Stimulated activated CD4-positive, alpha-beta T cell treated with anti-CD3 and anti-CD28 coated beads, Interleukin-1b, Interleukin-23, amount 100 ng/mL, for 1 hour (primary cell): ENCODE measurements at places on chromosomes 6 and 20.

DNA sequence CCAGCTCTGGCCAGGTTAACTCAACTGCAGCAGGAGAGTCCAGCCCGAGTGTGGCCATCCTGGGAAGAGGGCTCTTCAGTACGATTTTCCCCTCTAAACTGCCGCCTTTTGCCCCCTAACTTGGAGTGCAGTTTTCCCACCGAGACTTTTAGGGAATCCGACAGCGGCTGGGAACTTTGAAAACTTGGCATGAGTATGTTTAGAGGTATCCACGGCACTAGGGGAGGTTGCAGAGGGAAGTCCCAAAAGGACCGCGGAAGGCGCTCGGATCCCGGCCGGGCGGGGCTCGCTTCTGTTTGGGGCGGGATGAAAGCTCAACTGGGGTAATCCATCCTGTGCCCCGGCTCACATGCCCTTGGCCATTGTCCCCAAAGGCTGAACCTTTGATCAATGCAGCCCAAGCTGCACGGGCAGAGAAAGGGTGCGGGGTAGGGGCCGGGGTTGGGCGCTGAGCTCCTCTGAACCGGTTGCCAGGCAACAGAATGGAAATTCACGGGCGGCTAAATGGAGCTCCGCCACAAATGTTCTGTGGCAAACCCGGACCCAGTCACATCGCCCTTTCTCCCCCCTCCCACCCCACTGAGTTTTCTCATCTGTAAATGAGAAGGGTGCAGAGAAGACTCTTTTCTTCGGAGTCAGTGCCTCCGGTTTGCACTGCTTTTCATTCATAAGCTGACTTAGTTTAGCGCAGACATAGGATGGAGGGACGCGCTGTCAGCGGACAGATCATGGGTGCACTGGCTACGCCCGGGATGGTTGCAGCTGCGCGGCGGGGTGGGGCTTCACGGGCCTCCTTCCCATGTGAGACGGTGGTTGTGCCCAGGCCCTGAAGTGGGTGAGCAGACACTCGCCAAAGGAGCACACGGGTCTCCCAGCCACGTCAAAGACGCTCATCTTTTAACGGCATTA, 2.3 kb downstream of the BMP6 start:
- no peak for DNase-seq

- DNase-seq, result no peak
These were observed 65.7 kb downstream of the PSMG4 start for GRCh38 chr6:3324262-3324942.

- DNase-seq, result no peak
These were observed 14.3 kb downstream of the ZBP1 start for GRCh38 chr20:57605878-57606277.

DNA sequence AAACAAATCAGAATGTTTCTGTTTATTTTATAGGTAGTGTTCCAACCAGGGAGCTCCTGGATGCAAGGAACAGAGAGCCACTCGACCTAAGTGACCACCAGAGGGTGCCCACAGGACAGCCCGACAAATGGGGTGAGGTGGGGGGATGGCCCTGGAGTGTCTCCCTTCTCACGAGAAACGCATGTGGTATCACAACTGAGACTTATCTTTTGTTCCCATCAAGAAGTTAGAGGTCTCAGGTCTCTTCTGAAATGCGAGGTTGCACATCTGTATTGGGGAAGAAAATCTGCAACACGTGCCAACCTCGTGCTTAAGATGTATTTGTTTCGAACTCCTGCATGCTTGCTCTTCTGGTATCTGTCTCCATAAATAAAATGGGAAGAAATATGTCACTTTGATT, 104.0 kb downstream of the ISM1 start:
- no peak for DNase-seq

- no peak for DNase-seq
These were observed 27.1 kb upstream of the SYNCRIP start for GRCh38 chr6:85669735-85670194.

GRCh38 chr6:74256781-74257180, 560.8 kb downstream of the CD109 start:
- DNase-seq, result no peak

GRCh38 chr6:40394381-40394780, 192.8 kb downstream of the LRFN2 start:
- DNase-seq, result no peak

DNA sequence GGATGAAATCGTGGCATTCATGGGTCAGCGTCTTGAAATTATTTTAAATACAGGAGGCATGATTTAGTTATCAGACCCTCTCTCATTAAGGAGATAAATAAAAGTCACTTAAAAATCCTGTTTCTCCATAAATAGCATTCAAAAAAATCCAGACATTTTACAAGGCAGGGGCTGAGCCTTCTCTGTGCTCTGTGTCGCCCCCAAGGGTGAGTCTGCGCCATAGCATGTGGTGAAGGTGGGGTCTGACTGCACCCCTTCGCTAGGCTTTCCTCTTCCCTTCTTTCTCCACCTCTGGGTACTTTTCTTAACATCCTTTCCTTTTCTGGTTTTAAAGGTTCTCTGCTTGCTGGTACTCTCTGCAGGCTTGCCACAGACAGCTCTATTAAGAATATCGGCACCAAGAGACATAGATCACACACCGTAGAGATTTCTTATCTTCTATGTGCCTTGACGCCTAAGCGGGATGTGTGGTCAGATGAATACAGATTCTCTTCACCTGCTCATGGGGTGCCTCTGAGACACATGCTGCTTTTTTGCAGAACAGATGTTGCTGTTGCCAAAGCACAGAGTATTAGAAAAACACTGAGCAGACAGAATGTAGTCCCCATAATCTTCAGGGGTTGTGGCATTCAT, 20.1 kb upstream of the FAM209A start:
- no peak for DNase-seq

DNA sequence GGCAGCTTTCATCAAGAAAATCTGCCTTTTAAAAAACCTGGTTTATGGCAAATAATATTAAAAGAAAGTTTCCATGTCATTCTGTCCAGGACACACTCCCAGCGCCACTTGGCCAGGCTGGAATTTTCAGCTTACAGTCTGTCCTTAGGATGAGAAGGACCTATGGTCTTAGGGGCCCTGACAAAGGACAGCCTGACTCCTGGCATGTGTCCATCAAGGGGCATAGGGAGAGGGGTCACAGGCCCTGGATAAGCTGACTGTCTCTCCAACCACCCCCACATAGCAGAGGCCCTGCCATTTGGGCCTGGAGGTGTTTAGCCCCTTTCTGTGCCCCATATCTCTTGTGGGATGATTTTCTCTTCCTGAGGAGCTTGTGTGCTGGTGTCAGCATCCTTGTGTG, 60.6 kb downstream of the ADTRP start:
- no peak for DNase-seq

DNA sequence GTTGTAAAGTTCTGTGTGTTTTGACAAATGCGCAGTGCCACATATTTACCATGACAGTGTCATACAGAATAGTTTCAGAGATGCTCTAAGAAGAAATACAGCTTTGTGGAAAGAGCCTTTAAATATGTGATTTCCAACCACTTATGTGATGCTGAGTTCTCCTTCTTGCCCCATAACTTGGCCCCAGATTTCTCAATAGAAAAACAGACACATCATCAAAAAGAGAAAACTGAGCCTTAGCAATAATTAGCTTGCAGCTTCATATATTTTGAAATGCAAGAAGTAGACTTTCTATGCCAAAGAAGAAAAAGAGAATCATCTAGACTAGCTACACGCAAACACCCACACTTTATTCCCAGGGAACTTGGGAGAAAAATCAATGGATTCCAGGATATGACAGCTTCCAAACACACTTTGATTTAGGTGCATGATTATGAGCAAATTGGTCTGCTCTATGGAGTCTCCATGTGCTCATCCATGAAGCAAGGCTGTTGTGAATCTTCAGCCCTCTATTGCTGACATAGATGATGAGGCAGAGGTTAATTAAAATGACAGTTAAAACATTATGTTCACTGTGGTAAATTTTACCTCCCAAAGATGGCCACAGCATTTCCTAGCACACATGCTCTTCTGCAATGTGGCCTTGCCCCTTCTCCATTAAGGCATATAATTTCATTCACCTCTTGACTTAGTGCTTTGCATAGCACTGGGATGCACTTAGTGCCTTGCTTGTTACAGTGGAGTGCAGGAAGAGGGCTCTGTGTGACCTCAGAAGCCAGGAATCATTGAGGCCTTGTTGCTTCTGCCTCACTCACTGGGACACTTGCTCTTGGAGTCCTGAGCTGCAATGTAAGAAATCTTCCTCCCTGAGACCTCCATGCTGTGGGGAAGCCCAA, 174.6 kb downstream of the SYNDIG1 start:
- DNase-seq, result no peak

DNA sequence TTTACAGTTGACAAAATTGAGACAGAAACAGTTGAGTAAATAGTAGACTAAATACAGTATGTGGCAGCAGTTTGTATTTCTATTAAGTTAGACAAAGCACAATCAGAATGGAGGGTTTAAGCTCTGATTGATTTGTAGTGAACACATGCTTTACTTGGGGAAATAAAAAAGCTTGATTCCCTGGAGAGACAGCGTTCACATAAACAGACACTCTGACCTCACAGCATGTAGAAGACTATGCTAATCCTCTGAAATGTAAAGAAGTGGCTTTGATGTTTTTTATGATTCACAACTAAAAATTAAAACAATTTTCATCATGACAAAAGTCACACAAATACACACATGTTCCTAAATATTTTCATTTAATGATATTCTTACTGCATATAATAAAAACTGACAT, 126.9 kb upstream of the FAM83B start:
- DNase-seq, result no peak

- no peak for DNase-seq
These were observed 139.3 kb downstream of the CD164 start for GRCh38 chr6:109242925-109243324.

- DNase-seq, result no peak
These were observed 34.7 kb upstream of the FKBP1A start for GRCh38 chr20:1427457-1428054.

GRCh38 chr6:140897804-140898573, 1234.7 kb upstream of the GJE1 start:
- no peak for DNase-seq

GRCh38 chr6:139164001-139164400, 29.1 kb downstream of the HECA start:
- no peak for DNase-seq

- DNase-seq, result no peak
These were observed 328.5 kb downstream of the BTBD9 start for GRCh38 chr6:38311201-38311600.

DNA sequence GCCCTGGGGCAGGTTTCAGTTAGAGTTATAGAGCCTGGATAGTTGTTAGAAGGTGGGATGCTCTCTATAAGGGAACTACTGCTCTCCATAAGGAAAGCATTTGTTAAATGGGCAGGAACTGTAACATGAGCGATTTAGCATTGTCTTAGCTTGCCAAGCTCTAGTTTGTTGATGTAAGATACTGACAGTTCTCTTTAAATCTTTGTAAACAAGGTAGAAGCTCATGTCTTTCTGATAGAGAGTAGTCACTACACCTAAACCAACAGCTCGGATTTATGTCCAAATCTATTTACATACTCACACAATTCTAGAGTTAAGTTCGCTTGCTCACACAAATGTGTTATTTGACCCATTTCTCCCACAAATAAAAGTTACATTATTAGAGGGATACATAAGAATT, 87.3 kb downstream of the PLCB1 start:
- no peak for DNase-seq

DNA sequence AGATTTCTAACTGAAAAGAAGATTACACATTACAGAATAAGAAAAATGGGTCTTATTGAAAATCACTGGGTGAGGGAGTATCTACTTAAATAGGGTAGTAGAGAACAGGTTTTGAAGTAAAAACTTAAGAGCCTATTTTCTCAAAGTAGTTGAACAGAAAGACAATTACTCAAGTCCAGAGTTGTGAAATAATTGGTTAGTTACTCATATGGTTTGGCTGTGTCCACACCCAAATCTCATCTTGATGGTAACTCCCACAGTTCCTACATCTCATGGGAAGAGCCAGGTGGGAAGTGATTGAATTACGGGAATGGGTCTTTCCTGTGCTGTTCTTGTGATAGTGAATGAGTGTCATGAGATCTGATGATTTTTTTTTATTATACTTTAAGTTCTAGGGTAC, 1035.3 kb upstream of the GJE1 start:
- DNase-seq, result no peak

DNA sequence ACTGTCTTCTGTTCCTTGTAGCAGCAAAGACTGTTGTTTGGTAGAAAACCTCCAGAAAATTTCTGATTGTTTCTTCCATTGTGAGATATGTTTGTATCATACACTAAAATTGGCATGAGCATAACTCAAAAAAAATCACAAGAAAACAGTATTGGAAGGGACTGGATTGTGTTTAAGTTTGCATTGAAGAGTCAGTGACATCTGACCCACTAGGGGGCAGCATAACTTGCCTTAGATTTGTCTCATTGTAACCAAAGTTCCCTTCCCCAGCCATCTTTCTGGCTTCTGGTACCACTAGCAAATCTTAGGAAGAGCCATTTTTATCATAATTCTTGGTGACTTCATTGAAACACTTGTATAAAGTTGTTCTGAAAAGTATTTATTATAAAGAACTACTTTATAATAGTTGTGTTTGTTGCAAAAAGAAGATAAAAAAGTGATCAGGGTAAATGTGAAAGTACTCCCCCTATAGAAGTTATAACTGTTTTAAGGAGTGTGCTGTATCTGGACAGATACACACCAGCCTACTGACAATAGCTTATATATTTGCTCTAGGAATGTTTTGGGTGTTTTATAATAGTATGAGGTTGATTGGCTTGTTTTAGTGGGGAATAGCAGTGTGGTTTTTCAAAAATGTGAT, 7.7 kb downstream of the CSTF1 start:
- peak; percentile 32 for DNase-seq

DNA sequence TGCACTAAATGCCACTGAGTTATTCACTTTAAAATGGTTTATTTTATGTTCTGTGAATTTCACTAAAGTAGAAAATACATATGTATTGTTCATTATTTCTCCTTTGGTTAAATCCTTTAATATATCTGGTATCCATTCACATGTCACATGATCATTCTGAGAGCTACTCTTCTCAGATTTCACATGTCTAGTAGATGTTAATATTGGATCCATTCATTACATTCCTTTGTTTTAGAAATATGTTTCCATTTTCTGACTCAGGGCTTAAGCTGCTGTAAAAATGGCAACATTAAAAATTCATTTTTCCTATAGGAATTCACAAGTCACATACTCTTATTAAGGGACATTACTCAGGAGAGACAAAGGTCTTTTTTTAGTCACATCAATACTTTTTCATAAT, 205.4 kb downstream of the ZFAND3 start:
- DNase-seq, result no peak

- no peak for DNase-seq
These were observed 24.6 kb downstream of the TRAM2 start for GRCh38 chr6:52552278-52552643.

DNA sequence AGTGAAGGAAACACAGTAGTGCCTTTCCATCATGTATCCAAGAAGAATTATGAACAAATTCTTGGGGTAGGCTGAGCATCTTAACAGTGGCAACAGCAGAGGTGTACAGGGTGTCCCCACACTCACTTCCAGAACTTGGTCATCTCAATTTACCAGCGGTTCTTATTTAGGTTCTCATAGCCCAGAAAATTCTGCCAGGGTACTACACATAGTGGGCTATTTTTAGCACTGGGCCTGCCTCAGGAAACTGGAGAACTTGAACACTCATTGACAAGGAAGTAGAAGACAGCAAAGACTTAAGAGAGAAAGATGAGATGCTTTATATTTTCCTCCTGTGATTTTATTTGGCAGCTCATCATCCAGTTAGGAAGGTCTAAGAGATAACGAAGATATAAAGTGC, 71.8 kb upstream of the PHIP start:
- DNase-seq, result no peak

GRCh38 chr6:80640176-80640575, 533.7 kb downstream of the BCKDHB start:
- DNase-seq, result no peak
